ENCODE measurements at places on chromosomes 6 and 20.

- H3K4me3 ChIP-seq, result no peak overlapping the region
- H3K36me3 ChIP-seq, result no peaks in the 10 kb centered on the region
- DNase-seq, result no peak
Observed at GRCh38 chr6:53866226-53866625, 71.4 kb downstream of the LRRC1 start.

DNA sequence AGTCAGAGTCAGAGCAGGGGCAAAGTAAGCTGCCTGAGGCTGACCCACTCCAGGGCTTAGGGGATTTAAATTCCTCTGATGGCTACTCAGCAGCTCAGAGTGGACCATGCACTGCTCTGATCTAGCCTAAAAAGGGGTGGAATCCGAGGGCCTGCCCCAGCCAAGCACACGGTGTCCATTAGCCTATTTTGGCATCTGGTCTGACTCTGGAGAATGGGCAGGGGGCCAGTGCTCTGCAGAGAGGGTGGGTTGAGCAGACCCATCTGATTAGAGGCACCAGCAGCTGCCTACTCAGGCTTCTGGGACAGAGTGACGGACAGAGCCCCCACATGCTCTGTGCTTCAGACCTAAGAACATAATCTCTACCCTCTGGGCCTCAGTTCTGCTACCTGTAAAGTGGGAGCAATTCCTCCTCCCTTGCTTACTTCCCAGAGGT lies 25.9 kb upstream of the TGM2 start:
- no peaks in the 10 kb centered on the region for H3K36me3 ChIP-seq
- DNase-seq, result no peak
- H3K4me3 ChIP-seq, result no peak overlapping the region
- H3K27me3 ChIP-seq, result no peaks in the 10 kb centered on the region
- H3K4me1 ChIP-seq, result no peaks in the 10 kb centered on the region

DNA sequence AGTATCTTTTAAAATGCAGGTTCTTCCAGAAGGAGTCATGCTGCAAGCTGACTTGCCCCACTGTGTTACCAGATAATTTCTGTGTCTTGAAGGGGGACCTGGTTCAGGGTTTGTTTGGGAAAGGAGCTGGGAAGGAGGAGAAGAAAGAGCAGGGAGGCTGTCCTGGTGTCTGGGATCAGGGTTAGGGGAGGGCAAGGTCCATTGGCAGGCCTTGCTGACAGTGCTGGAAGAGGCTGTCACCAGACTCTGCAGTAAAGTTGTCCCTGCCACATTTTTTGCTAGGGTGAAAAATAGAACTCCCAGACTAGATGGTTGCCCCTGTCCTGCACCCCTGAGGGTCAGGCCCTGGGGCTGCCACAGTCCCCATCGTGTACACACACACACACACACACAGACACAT lies 14.9 kb downstream of the GLP1R start:
- H3K4me1 ChIP-seq, result no peaks in the 10 kb centered on the region
- peaks cover under 1% of the 10 kb centered on the region for H3K36me3 ChIP-seq
- no peaks in the 10 kb centered on the region for H3K27me3 ChIP-seq
- no peak for DNase-seq
- H3K27ac ChIP-seq, result no peak overlapping the region

GRCh38 chr20:9503526-9504245 lies 10.7 kb upstream of the LAMP5 start:
- no peaks in the 10 kb centered on the region for H3K4me1 ChIP-seq
- DNase-seq, result no peak
- H3K4me3 ChIP-seq, result no peak overlapping the region
- H3K36me3 ChIP-seq, result no peaks in the 10 kb centered on the region
- no peak overlapping the region for H3K27ac ChIP-seq
- H3K27me3 ChIP-seq, result peaks cover 33% of the 10 kb centered on the region

DNA sequence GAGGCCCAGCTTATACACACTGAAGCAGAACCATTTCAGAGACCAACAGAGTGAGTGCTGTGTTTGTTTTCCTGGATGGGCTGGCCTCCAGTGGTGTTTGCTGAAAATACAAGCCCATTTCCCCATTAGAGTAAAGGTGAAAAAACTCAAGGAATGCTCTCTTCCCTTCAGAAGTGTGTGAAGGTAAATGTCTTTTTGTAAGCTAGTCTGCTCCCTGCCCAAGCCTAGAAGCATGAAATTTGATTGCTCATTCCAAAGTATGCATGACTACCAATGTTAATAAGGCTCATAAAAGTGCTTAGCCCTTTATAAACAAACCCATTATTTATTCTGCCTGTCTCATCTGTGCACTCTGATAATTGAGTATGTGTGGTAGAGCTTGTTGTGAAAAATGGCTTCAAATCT lies 59.1 kb downstream of the ADGRF1 start:
- H3K36me3 ChIP-seq, result no peaks in the 10 kb centered on the region
- no peak overlapping the region for H3K4me3 ChIP-seq
- 0 out of 2 replicates have a peak, but pooled peaks cover 2% of the 10 kb centered on the region for H3K4me1 ChIP-seq
- no peak overlapping the region for H3K27ac ChIP-seq
- no peak for DNase-seq

- no peaks in the 10 kb centered on the region for H3K27me3 ChIP-seq
- peaks cover 15% of the 10 kb centered on the region for H3K4me1 ChIP-seq
Observed at GRCh38 chr6:111750753-111751673, 122.2 kb downstream of the FYN start.

DNA sequence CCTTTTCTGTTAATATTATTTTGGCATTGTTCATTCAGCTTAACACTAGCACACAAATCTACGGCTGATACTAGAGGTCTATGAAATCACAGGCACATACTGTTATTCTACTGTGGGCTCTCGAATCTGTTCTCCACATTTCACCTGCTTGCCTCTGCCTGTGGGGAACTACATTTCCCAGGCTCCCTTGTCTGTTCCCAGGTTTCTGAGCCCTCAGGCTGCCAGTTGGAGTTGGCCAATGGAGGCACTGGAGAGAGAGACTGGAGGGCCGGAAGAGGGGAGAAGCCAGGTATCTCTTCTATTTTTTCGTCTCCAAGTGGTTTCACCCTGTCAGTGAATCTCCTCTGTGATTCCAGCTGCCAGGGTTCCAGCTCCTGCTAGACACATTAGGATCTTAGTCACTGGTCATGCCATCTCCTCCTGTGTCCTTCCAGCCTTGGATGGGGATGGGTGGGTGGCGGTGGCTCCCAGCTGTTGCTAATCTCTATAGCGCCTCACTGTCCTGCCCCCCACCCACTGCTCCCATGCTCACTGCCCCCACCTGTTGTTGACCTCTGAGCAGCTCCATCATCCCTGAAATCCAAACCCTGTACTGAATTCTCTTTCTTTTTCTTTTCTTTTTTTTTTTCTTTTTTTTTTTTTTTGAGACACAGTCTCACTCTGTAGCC lies 188.2 kb downstream of the LRFN2 start:
- no peak overlapping the region for H3K27ac ChIP-seq
- H3K36me3 ChIP-seq, result no peaks in the 10 kb centered on the region
- DNase-seq, result no peak
- H3K4me1 ChIP-seq, result no peaks in the 10 kb centered on the region

GRCh38 chr6:155126727-155127439 lies 131.8 kb downstream of the TIAM2 start:
- no peaks in the 10 kb centered on the region for H3K27me3 ChIP-seq
- peak overlapping the region; percentile 25 for H3K27ac ChIP-seq

DNA sequence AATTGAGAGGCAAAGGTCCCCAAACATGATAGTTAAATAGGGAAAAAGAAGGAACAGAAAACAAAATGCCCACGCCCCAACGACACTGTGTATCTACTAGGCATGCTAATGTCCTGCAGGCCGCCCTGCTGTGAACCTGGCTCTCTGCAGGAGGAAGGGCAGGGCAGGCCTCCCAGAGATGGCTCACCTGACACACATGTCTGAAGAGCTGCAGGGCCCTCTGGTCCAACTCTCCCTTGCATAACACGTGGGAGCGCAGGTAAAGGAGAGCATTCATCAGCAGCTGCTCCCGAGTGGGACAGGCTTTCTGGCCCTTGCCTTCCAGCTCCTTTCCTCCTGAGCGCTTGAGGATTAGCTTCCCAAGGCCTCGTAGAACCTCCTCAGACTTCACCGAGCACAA lies 53.7 kb upstream of the LYRM2 start:
- H3K27ac ChIP-seq, result no peak overlapping the region
- no peak for DNase-seq
- peaks cover 60% of the 10 kb centered on the region for H3K36me3 ChIP-seq
- H3K27me3 ChIP-seq, result no peaks in the 10 kb centered on the region
- no peak overlapping the region for H3K4me3 ChIP-seq

DNA sequence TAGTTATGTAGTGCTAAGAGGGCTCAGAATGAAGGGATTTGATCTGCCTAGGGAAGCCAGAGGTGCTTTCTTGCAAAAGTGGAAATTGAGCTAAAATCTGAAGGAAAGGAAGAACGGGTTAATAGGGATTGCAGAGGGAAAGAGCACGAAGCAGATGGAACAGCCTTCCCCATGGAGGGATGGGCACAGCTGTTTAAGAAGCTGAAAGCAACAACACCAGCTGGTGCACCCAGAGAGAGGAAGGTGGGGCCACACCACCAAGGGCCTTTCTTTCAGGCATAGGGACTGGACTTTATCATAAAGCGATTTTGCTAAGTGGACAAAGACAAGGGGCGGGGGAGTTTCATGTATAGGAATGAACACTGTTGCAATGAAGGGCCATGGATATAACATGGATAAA lies 65.8 kb upstream of the SNRPB2 start:
- DNase-seq, result no peak
- no peaks in the 10 kb centered on the region for H3K36me3 ChIP-seq
- H3K4me3 ChIP-seq, result no peak overlapping the region
- no peak overlapping the region for H3K27ac ChIP-seq

DNA sequence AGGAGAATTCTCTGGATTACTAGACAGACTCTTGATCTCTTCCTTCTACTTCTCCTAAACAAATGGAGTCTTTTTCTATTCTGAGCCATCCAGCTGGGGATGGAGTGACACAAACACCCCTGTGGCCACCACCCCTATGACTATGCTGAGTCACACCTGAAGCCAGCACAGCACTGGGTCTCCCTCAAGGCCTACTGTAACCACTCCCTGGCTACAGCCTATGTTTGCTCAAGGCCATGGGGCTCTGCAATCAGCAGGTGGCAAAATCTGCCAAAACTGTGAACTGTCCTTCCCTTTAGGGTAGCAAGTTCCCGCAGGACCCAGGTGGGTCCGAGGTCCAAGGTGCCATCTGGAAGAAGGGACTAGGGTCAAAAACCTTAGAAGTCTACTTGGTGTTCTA lies 132.3 kb downstream of the TINAG start:
- no peaks in the 10 kb centered on the region for H3K27me3 ChIP-seq
- H3K36me3 ChIP-seq, result no peaks in the 10 kb centered on the region
- H3K4me3 ChIP-seq, result no peak overlapping the region
- no peaks in the 10 kb centered on the region for H3K4me1 ChIP-seq

GRCh38 chr20:17558154-17558940 lies 11.5 kb upstream of the DSTN start:
- no peaks in the 10 kb centered on the region for H3K36me3 ChIP-seq
- H3K27ac ChIP-seq, result 0 out of 2 replicates have a peak overlapping the region, but pooled peaks have one; percentile 1
- H3K4me1 ChIP-seq, result peaks cover 7% of the 10 kb centered on the region
- no peaks in the 10 kb centered on the region for H3K27me3 ChIP-seq
- DNase-seq, result peak; percentile 45
- no peak overlapping the region for H3K4me3 ChIP-seq

DNA sequence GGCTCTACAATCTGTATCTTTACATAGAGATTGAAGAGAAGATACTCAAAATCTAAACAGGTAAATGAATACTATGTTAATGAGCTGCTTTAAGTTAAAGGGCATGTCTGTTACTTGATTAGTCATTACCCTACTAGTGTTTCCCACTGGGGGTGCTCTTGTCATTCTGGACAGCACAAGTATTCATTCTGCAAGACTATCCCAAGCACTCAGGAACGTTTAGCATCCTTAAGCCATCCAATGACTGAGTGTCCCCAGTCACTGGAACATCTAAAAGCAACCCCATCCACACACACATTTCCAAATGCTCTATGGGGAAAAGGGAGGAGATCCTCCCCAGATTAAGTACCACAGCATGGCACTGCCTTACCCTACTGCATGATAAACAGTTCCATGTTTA lies 25.7 kb downstream of the EZR start:
- no peaks in the 10 kb centered on the region for H3K27me3 ChIP-seq
- no peak for DNase-seq
- H3K4me1 ChIP-seq, result peaks cover 2% of the 10 kb centered on the region
- no peak overlapping the region for H3K27ac ChIP-seq
- H3K4me3 ChIP-seq, result no peak overlapping the region
- peaks cover 9% of the 10 kb centered on the region for H3K36me3 ChIP-seq

- H3K36me3 ChIP-seq, result no peaks in the 10 kb centered on the region
- H3K27me3 ChIP-seq, result no peaks in the 10 kb centered on the region
- H3K4me1 ChIP-seq, result no peaks in the 10 kb centered on the region
- no peak overlapping the region for H3K4me3 ChIP-seq
Observed at GRCh38 chr6:39786649-39787048, 5.5 kb upstream of the DAAM2 start.

All from H1 (cell line).